Activated CD4-positive, alpha-beta T cell treated with anti-CD3 and anti-CD28 coated beads, Interleukin-2, amount 50 U/mL, for 48 hours (primary cell): ENCODE measurements at places on chromosomes 7 and 10.
A peak's percentile ranks its signal among the peaks of the same experiment; 100 is the strongest.

GRCh38 chr10:90321132-90321816 is 536.6 kb downstream of the HTR7 start:
- DNase-seq: no peak

DNA sequence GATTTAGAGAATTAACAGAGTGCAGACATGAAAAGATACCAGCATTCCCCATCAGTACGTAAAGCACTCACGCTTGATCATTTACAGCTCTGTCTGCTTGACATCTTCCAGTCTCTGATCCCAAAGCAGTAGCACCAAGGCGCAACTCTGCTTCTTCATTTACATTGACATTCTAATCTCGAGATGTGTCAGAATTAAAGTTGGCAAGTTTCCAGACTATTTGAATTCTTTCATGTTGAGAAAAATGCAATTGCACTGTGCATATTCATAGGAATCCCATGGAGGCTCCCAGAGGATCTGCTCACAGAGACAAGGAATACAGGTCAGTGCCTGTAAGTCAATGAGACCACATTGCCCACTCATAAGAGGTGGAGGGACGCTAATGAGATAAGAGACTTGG is 183.9 kb downstream of the LRRN3 start:
- no peak for DNase-seq

DNA sequence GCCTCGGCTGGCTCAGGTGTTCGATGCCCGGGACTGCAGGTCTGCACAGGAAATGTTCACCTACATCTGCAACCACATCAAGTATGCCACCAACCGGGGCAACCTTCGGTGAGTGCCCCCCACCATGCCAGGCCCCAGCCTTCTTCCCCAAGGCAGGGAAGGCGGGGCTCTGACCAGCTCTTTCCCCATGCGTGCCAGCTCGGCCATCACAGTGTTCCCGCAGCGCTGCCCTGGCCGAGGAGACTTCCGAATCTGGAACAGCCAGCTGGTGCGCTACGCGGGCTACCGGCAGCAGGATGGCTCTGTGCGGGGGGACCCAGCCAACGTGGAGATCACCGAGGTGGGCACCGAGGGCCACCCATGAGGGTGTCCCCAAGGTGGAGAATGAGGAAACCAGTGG is 7.5 kb downstream of the NOS3 start:
- no peak for DNase-seq

- DNase-seq: no peak
These were observed 75.7 kb upstream of the ASAH2 start for GRCh38 chr10:50326757-50327701.

GRCh38 chr10:33257439-33258080 is 76.9 kb downstream of the NRP1 start:
- DNase-seq: no peak

DNA sequence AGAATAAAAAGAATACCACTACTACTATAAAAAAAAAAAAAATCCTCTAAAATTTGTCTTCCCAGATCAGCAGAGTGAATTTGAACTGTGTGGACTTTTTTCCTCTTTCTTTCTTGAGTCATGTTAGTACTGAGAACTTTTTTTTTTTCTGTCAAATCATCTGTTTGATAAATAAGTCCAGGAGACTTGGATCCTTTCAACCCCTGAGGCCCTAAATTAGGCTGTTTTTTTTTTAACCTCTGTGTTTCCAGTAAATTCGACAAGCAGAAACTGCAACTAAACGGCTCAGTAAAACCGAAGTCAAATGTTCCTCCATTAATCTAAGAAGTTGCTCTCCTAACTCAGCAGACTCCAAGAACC is 2.7 kb downstream of the MAP3K8 start:
- no peak for DNase-seq

DNA sequence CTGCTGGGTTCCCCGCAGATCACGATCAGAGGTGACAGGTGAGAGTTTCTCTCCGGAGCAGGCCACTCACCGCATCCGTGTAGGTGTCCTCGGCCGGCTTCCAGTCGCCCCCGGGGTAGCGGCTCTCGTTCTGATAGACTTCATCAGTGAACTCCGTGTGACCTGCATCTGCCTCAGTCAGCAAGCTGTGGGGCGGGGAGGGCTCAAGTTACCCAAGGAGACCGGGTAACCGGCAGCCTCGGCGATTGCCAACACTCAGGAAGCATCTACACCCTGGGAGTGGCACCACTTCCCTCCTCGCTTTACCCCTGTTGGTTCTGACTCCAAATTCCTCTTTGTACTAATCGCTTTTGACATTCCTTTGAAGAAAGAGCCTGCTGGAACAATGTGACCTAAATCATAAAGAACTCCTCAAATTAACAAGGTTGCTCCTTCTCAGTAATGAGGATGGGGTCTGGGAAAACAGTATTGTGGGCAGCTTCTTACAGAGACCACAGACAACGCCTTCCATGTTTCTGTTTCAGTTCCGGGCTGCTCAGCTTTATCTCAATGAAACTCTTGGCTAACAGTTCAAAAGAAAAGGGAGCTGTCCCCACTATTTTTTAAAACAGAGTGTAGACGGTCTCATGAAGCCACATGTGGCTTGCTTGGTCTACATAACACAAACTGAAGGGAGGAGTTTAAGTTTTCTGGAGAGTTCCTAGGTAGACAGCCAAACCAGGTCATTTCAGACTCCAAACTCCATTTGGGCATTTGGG is 118.1 kb downstream of the MYOF start:
- DNase-seq: no peak

DNA sequence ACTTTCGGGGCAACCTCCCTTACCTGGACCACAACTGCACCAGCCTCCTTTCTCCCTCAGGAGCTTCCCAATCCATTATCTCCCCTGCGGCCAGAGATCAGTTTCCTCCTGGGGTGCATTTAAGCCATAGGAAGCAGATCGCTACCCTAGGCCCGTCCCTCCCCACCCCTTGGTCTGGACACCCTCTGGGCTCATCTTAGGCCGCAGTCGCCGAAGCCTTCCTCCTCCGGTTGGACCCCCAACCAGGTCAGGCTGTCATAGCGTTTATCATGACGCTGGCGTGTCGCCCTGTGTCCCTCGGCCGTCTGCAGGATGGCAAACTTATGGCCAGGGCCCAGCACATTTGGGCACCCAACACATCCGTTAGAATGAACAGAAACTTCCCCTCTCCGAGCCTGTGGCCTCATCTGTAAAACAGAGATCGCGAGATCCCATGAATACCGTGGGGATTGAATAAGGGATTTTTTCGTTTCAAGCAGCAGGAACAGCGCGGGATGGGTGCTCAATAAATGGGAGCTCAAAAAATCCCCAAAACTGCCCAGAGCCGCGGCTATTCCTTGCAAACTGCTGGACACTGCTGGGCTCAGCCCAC is 669 bp upstream of the AP5Z1 start:
- peak; percentile 23 for DNase-seq

GRCh38 chr7:22364900-22365299 is 7.9 kb upstream of the RAPGEF5 start:
- DNase-seq: no peak

DNA sequence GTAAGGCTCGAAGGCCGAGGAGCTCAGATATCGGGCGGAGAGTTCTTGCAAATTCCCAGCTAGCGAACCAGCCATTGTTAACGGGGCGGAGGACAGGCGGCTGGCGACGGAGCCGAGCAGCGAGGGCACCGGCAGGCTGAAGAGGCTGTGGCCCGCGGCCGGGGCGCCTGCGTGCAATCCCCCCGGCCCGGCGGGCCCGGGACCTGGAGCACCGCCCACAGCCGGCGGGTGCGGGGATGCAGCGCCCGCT is 4.1 kb downstream of the VAX1 start:
- no peak for DNase-seq
